Pancreas (tissue), 10 donors: ENCODE measurements at places on chromosomes 7 and 10.

- H3K27ac ChIP-seq: peak overlapping the region; percentile 38
- DNase-seq: peak; percentile 46
- H3K4me1 ChIP-seq: peaks cover 26% of the 10 kb centered on the region
- no peaks in the 10 kb centered on the region for H3K36me3 ChIP-seq
Observed at GRCh38 chr10:122688293-122688989, 11.2 kb downstream of the C10orf120 start.

DNA sequence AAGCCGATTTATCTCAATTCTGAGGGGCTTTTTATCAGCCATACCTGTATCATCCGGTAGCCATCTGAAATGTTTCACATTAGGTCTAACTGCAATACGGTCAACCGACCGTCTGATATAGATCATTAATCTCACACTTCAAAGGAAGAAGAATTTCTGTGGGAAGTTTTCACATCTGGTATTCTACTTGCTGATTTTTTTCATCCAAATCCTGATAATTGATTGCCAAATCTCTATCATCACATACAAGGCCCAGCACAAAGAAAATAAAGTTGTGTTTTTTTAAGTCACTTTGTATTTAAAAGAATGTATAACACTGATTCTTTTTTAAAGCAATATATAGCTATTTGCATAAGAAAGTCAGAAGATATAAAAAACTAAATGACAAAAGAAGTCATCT, 132.3 kb downstream of the DKK1 start:
- no peaks in the 10 kb centered on the region for H3K27me3 ChIP-seq
- no peak for DNase-seq

GRCh38 chr10:103445767-103446567, 6.2 kb downstream of the CALHM2 start:
- peaks cover 3% of the 10 kb centered on the region for H3K36me3 ChIP-seq
- no peaks in the 10 kb centered on the region for H3K4me1 ChIP-seq
- DNase-seq: no peak
- no peak overlapping the region for H3K4me3 ChIP-seq
- H3K27me3 ChIP-seq: no peaks in the 10 kb centered on the region

- no peak for DNase-seq
- peak overlapping the region; percentile 48 for H3K4me3 ChIP-seq
- H3K27me3 ChIP-seq: no peaks in the 10 kb centered on the region
- H3K36me3 ChIP-seq: no peaks in the 10 kb centered on the region
- peak overlapping the region; percentile 86 for H3K27ac ChIP-seq
Observed at GRCh38 chr7:148987751-148988512, 40.4 kb downstream of the PDIA4 start.

- H3K27ac ChIP-seq: no peak overlapping the region
- H3K4me1 ChIP-seq: peaks cover 20% of the 10 kb centered on the region
- H3K36me3 ChIP-seq: no peaks in the 10 kb centered on the region
- DNase-seq: no peak
Observed at GRCh38 chr7:129947049-129947448, 5.7 kb downstream of the UBE2H start.

GRCh38 chr10:58431903-58432302, 46.7 kb downstream of the TFAM start:
- H3K4me1 ChIP-seq: peaks cover 4% of the 10 kb centered on the region
- H3K4me3 ChIP-seq: no peak overlapping the region
- H3K27me3 ChIP-seq: no peaks in the 10 kb centered on the region

- no peaks in the 10 kb centered on the region for H3K27me3 ChIP-seq
- no peaks in the 10 kb centered on the region for H3K4me1 ChIP-seq
- H3K36me3 ChIP-seq: no peaks in the 10 kb centered on the region
- H3K27ac ChIP-seq: no peak overlapping the region
Observed at GRCh38 chr10:77358656-77359055, 279.0 kb downstream of the KCNMA1 start.

- H3K36me3 ChIP-seq: no peaks in the 10 kb centered on the region
- no peak for DNase-seq
- no peak overlapping the region for H3K4me3 ChIP-seq
- H3K27me3 ChIP-seq: no peaks in the 10 kb centered on the region
- H3K27ac ChIP-seq: no peak overlapping the region
Observed at GRCh38 chr7:5767066-5767465, 14.4 kb downstream of the RNF216 start.

DNA sequence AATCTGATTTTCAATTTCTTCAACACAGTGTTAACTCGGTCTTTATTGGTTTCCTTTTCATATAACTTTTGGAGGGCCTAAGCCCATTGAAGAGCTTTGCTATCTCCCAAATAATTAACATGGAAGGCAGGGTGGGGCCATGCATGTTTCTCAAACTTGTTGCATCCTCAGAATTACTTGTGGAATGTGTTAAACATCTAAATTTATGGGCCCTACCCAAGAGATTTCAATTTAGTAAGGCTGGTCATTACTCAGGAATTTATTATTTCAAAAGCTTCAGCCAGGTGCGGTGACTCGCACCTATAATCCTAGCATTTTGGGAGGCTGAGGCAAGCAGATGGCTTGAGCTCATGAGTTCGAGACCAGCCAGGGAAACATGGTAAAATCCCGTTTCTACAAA, 208.9 kb downstream of the SORCS3 start:
- H3K4me3 ChIP-seq: no peak overlapping the region
- no peak overlapping the region for H3K27ac ChIP-seq
- H3K36me3 ChIP-seq: no peaks in the 10 kb centered on the region

- no peak for DNase-seq
- no peaks in the 10 kb centered on the region for H3K4me1 ChIP-seq
- no peak overlapping the region for H3K27ac ChIP-seq
- no peaks in the 10 kb centered on the region for H3K36me3 ChIP-seq
Observed at GRCh38 chr10:3494131-3494837, 290.7 kb downstream of the KLF6 start.

DNA sequence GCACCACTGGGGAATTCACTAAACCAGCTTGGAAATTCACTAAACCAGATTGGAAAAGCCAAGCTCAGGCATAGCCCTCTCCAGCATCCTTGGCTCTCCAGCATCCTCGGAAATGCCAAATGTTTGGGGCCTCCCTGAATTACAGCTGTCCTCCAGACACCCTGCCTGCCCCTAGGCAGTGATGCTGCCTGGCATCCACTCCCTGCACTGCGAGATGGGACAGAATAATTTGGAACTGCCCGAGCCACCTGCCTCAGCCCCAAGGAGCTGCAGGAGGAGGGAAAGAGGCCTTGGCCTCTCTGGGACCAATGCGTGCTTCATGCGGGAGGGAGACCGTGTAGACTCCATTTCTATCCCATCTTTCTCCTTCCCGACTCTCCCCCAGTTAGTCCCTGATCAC, 64.3 kb downstream of the INSIG1 start:
- no peaks in the 10 kb centered on the region for H3K4me1 ChIP-seq
- no peak overlapping the region for H3K27ac ChIP-seq
- H3K4me3 ChIP-seq: no peak overlapping the region

GRCh38 chr7:139942636-139943035, 113.6 kb downstream of the TBXAS1 start:
- no peaks in the 10 kb centered on the region for H3K27me3 ChIP-seq
- no peak overlapping the region for H3K4me3 ChIP-seq
- H3K36me3 ChIP-seq: no peaks in the 10 kb centered on the region
- H3K4me1 ChIP-seq: no peaks in the 10 kb centered on the region
- DNase-seq: no peak

GRCh38 chr7:12623223-12623622, 52.7 kb downstream of the SCIN start:
- H3K27ac ChIP-seq: no peak overlapping the region
- no peak for DNase-seq
- H3K4me1 ChIP-seq: peaks cover 10% of the 10 kb centered on the region
- H3K36me3 ChIP-seq: no peaks in the 10 kb centered on the region

- no peak overlapping the region for H3K4me3 ChIP-seq
- no peak overlapping the region for H3K27ac ChIP-seq
- no peaks in the 10 kb centered on the region for H3K36me3 ChIP-seq
- DNase-seq: no peak
- no peaks in the 10 kb centered on the region for H3K4me1 ChIP-seq
Observed at GRCh38 chr10:99530108-99531025, 2.4 kb upstream of the NKX2-3 start.

DNA sequence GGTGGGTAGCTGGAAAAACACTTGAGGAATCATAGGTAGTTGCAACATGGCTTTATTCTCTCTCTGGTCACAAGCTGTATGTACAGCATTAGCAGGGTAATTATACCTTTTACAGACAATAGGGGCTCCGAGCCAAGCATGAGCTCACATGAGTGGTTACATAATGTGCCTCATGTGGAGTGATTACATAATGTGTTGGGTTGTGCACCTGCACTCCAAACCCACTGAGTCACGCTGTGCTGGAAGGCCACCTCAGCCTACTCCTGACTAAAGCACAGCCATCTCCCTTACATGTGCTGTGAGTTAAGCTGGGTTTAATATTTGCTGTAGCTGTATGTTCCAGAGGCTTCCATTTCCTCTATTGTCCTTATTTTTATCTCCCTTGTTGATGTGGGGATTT, 348.7 kb upstream of the SEMA3C start:
- H3K4me1 ChIP-seq: no peaks in the 10 kb centered on the region
- no peak overlapping the region for H3K4me3 ChIP-seq
- peak; percentile 31 for DNase-seq

- peak overlapping the region; percentile 6 for H3K4me3 ChIP-seq
- no peaks in the 10 kb centered on the region for H3K4me1 ChIP-seq
- no peaks in the 10 kb centered on the region for H3K27me3 ChIP-seq
- H3K27ac ChIP-seq: no peak overlapping the region
Observed at GRCh38 chr7:12111422-12112405, 99.4 kb upstream of the TMEM106B start.

GRCh38 chr10:49664006-49664841, 15.2 kb upstream of the C10orf53 start:
- no peak for DNase-seq
- no peak overlapping the region for H3K27ac ChIP-seq
- no peak overlapping the region for H3K4me3 ChIP-seq
- H3K27me3 ChIP-seq: no peaks in the 10 kb centered on the region
- no peaks in the 10 kb centered on the region for H3K4me1 ChIP-seq
- no peaks in the 10 kb centered on the region for H3K36me3 ChIP-seq

GRCh38 chr10:3354174-3354900, 181.8 kb upstream of the PITRM1 start:
- H3K4me3 ChIP-seq: no peak overlapping the region
- no peaks in the 10 kb centered on the region for H3K27me3 ChIP-seq
- H3K4me1 ChIP-seq: no peaks in the 10 kb centered on the region
- no peak overlapping the region for H3K27ac ChIP-seq
- DNase-seq: no peak

GRCh38 chr10:99945263-99945662, 64.5 kb downstream of the DNMBP start:
- H3K4me1 ChIP-seq: peaks cover 20% of the 10 kb centered on the region
- H3K4me3 ChIP-seq: no peak overlapping the region
- no peaks in the 10 kb centered on the region for H3K27me3 ChIP-seq
- H3K27ac ChIP-seq: peak overlapping the region; percentile 60
- peak; percentile 73 for DNase-seq
- no peaks in the 10 kb centered on the region for H3K36me3 ChIP-seq

DNA sequence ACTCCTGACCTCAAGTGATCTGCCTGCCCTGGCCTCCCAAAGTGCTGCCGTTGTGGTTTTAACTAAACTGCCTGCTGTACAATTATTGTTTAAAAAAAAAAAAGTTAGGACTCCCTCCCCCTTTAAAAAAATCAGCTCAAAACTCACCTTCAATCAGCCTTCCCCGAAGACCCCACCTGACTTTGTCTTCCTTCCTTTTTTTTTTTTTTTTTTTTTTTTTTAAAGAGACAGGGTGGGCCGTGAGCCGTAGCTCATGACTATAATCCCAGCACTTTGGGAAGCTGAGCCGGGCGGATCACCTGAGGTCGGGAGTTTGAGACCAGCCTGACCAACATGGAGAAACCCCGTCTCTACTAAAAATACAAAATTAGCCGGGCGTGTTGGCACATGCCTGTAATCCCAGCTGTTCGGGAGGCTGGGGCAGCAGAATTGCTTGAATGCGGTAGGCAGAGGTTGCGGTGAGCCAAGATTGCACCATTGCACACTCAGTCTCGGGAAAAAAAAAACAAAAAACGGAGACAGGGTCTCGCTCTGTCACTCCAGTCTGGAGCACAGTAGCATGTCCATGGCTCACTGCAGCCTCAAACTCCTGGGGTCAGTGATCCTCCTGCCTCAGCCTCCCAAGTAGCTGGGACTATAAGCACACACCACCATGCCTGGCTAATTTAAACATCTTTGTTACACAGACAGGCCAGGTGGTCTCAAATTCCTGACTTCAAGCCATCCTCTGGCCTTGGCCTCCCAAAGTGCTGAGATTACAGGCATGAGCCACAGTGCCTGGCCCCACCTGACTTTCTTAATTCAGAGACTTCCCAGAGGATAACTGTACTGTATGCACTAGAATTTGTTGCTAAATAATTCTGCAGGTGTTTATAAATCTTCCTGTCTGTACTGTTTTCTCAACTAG, 3.2 kb downstream of the FIS1 start:
- H3K4me1 ChIP-seq: no peaks in the 10 kb centered on the region
- no peak overlapping the region for H3K27ac ChIP-seq
- no peak overlapping the region for H3K4me3 ChIP-seq
- no peak for DNase-seq
- no peaks in the 10 kb centered on the region for H3K36me3 ChIP-seq

- H3K36me3 ChIP-seq: no peaks in the 10 kb centered on the region
- no peaks in the 10 kb centered on the region for H3K27me3 ChIP-seq
- no peak overlapping the region for H3K4me3 ChIP-seq
- no peak for DNase-seq
Observed at GRCh38 chr10:55232553-55232952, 431.5 kb upstream of the PCDH15 start.

- no peaks in the 10 kb centered on the region for H3K36me3 ChIP-seq
- no peaks in the 10 kb centered on the region for H3K4me1 ChIP-seq
- no peak for DNase-seq
- H3K4me3 ChIP-seq: no peak overlapping the region
- H3K27ac ChIP-seq: no peak overlapping the region
Observed at GRCh38 chr10:77106676-77107075, 530.9 kb downstream of the KCNMA1 start.

GRCh38 chr7:151736403-151736909, 140.5 kb downstream of the PRKAG2 start:
- peak overlapping the region; percentile 18 for H3K4me3 ChIP-seq
- no peak for DNase-seq

DNA sequence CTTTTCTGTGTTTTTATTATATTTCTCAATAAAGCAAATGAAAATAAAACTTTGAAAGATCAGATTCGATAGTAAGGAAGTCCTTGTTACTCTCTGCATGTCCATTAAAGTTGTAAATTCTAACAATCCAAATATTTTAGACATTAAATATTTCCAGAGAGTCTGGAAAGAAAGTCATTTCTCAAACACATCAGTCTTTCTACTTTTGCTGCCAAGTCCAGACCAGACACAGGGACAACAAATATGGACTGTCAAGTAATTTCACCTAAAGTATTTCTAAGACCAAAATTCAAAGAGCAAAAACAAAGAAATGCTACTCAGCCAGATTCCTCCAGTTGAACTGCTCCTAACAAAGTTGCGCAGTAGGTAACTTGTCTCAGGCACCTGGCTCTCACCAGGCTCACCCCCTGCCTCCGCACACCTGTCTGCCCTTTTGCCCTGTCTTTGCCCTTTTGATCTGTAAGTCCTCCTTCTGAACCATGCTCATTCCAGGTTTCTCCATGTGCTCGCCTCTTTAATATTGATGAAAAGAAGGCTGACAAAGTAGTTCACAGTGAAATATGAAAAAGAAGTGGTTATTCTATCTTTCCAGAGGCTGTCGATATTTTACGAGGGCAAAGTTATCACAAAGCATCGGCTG, 300.5 kb downstream of the C7orf25 start:
- no peaks in the 10 kb centered on the region for H3K27me3 ChIP-seq
- no peaks in the 10 kb centered on the region for H3K36me3 ChIP-seq
- no peak overlapping the region for H3K4me3 ChIP-seq
- no peaks in the 10 kb centered on the region for H3K4me1 ChIP-seq
